ENCODE measurements at places on chromosomes 1 and 21. TPM values are rescaled to one million over a fixed set of nuclear protein-coding genes. Genes with fewer than 3 reads are reported as not detected.

DNA sequence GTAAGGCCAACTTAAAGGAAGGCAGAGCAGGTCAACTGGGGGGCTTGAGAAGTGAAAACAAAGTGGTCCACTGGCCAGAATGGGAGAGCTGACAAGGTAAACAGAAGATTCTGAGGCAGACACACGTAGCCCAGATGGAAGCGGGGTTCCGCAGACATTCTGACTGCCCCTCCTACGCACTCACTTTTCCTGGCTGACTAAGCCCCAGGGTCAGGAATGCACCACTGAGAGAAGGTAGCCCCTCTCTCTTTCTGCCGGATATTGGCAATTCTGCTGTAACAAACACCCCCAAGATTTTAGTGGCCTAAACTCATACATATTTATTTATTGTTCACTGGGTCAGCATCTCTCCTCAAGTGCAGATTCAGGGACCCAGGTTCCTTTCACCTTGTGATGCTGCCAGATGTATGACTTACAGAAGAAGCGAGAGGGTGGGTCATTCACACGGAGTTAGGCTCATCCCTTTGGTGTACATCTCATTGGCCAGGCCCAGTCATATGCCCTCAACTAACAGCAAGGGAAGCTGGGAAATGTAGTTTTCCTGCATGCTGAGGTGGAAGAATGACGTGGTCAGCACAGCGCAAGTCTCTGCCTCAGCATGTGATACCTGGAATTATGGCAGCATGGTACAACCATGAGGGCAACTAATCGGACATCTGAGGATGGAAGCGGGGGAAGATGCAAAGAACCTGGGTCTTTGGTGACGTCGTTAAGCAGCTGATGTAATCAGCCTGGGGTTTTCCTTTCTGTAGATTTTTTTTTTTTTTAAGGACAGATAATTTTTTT lies 43.4 kb upstream of the MRPS6 start:
- DNase-seq, result no peak

- no peak for DNase-seq
Measured at GRCh38 chr1:173193639-173194038, 13.5 kb downstream of the TNFSF4 start.

DNA sequence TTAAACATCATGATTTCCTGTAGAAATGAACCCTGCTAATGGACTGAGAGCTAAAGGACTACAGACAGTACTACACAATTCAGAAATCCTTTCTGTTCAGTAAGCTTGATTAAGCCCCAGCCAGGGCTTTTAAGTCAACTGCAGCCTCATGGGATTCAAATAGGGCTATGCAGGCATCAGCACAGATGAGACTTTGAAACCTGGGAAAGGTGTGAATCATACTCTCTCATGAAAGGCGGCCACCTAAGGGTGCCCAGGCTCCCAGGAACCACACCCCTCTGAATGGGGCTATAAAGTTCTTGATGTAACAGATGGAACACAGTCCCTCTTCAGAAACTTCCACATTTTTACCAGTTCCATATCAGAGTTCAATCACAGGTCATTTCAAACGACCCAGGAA lies 7.6 kb downstream of the SIPA1L2 start:
- no peak for DNase-seq

Gene RGS8
- total RNA-seq, result not detected

- no peak for DNase-seq
Measured at GRCh38 chr1:3677484-3677883, 25.2 kb downstream of the TP73 start.

Gene KCNJ15
- 4.6 TPM for total RNA-seq

Gene IFNLR1
- 12.3 TPM for total RNA-seq

DNA sequence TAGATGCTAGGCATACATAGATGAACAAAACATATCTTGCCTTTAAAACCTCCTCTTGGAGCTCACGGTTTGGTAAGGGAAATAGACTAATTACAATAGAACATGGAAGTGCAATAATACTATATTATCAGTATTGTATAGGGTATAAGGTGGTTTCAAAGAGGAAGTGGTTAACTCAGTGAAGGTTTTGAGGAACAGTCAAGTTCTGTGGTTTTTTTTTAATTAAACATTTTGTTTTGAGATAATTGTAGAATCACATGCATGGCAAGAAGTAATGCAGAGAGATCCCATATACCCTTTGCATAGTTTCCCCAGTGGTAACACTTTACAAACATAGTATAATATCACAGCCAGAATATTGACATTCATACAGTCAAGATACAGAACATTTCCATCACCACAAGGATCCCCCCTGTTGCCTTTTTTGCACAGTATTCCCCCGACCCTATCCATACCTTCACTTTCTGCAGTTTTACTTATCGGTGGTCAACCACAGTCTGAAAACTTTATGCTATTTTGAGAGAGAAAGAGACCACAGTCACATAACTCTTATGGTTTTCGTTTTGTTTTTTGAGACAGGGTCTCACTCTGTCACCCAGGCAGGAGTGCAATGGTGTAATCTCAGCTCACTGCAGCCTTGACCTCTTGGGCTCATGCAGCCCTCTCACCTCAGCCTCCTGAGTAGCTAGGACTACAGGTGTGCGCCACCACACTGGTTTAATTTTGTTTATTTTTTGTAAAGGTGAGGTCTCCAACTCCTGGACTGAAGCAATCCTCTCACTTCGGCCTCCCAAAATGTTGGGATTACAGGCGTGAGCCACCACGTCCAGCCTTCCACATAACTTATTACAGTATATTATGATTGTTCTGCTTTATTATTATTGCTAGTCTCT lies 60.5 kb upstream of the KIAA1614 start:
- no peak for DNase-seq

Gene VWA5B1
- not detected for total RNA-seq

GRCh38 chr1:41883507-41883906 lies 35.2 kb downstream of the HIVEP3 start:
- DNase-seq, result no peak

Gene ARHGEF11
- 46.1 TPM for total RNA-seq

Gene COL6A2
- total RNA-seq, result 139 TPM

DNA sequence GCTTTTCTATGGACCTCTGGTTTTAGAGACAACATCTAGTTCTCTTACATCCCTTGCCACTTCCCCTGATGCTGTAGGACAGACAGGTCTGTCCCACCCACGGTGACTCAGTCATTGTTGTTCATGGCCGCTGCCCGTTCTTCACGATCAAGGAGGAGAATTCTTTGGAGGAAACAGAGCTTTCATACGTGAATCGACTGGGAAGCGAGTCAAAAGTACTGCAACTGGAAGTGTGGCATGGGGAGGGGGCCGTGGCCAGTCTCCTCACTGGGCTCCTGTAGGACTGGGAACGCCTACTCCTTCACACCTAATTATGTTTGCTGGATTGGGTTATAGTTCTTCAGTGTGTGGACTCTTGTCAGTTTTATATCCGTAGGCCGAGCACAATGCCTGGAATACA lies 4.4 kb upstream of the SLC37A1 start:
- no peak for DNase-seq

DNA sequence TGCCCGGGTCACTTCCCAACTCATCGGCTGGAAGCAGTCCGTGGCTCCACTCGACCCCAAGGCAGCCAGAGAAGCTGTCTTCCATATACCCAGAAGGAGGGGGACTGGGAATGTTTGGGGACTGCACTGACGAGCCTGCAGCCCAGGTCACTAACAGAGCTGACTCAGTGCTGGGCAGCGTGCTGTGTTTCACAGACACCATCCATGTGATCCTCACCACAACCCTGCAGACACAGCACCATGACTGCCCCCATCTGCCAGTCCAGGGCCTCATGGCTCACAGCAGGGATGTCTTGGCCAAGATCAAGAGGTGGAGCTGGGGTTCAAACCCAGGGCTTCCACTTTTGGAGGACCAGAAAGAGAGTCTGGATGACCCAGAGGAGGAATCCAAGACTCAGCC lies 67.9 kb downstream of the KLHDC7A start:
- no peak for DNase-seq

- DNase-seq, result no peak
Measured at GRCh38 chr1:94595658-94596057, 54.1 kb upstream of the F3 start.

- no peak for DNase-seq
Measured at GRCh38 chr1:7253118-7253480, 467.8 kb downstream of the CAMTA1 start.

- DNase-seq, result no peak
Measured at GRCh38 chr1:62439652-62440371, 3.0 kb downstream of the USP1 start.

DNA sequence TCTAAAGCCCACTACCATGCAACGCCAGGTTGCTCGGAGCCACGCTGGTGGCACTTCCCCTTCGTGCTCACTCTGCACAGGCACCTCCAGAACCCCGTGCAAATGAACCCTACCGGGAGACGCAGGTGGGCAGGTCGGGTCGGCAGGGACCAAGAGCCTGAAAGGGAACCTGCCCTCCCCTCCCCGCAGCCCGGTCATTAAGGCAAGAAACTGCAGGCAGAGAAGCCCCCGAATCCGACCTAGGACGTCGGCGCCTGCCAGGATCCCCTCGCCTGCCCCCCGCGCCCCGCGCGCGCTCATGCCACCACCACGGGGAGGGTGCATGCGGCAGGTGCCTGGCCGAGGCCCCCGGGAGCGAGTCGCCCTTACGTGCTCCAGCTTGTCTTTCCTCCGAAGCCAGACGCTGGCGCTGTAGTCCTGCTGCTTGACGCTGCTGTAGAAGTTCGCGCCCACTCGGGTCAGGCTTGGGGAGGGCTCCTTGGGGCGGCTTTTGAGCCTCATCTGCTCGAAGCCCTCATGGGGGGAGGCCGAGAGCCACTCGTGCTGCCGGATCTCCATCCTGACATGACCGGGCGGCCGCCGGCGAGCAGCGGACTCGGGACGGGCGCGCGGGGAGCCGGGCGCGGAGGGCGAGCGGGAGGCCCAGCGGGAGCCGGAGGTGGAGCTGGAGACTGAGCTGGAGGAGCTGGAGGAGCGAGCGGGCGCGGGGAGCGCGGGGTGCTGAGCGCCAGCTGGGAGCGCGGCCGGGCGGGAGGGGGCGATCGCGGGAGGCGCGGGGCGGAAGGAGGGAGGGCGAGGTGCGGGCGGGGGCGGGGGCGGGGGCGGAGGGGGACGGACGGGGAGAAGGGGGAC lies 552 bp downstream of the PLD5 start:
- peak; percentile 81 for DNase-seq

DNA sequence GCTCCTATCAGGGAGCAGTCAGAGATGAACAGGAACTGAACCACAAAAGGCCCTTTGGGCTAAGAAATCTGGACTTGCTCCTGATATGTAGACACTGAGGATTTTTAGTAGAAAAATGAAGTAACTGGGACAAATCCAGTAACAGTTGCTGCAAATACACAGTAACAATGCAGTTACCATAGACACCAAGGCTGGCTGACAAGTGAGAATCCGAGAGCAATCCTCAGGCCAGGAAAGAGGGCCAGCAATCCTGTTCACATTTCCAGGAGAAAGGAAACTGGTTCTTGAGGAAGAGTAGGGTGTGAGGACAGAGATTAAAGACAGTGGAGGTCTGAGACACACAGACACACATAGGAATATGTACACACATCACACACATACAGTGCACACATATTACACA lies 9.3 kb upstream of the LORICRIN start:
- no peak for DNase-seq

DNA sequence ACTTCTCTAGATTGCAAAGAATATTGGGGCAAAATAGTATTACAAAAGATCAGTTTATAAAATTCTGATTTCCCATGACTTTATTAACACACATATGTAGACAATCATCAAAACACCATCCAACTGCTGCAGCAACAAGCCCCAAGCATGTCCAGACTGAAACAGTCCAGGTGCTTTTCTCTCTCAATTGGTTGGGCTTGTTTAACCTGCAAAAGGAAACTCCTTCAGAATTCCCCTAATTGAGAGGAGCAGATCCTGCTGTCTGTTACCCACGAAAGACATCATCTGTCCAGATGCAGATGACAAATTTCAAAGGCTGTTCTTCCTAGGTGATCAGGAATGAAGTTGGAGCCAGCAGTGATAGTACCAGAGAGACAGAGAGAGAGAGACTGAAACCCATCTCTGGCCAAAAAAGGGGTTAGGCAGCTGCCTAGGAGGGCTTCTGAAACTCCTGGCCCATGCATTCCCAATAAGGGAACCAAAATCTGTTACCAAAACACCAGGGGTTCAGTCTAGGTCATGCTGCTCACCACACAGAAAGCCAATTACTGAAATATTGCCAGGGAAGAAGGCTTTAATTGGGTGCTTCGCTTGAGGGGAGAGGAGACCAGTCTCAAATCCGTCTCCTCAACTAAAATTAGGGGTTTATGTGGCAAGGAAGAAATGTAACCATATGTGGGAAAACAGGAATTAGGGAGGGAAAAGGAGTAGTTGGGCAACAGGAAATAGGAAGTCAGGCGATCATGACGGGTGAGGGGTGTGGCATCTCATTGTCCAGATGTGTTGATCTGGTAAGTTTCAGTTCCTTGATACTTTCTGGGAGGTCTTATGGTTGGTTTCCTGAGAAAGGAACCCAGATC lies 34.7 kb upstream of the RGL1 start:
- DNase-seq, result no peak

Gene B4GALT2
- total RNA-seq, result 21.4 TPM

- DNase-seq, result no peak
Measured at GRCh38 chr1:41898191-41898713, 20.5 kb downstream of the HIVEP3 start.

- no peak for DNase-seq
Measured at GRCh38 chr1:243251539-243251938, 3.5 kb downstream of the CEP170 start.

Gene TRIM45
- 10.4 TPM for total RNA-seq

All from suprapubic skin (tissue), 4 donors.